ENCODE measurements at places on chromosomes 1 and 21.
A peak's percentile ranks its signal among the peaks of the same experiment; 100 is the strongest.

DNA sequence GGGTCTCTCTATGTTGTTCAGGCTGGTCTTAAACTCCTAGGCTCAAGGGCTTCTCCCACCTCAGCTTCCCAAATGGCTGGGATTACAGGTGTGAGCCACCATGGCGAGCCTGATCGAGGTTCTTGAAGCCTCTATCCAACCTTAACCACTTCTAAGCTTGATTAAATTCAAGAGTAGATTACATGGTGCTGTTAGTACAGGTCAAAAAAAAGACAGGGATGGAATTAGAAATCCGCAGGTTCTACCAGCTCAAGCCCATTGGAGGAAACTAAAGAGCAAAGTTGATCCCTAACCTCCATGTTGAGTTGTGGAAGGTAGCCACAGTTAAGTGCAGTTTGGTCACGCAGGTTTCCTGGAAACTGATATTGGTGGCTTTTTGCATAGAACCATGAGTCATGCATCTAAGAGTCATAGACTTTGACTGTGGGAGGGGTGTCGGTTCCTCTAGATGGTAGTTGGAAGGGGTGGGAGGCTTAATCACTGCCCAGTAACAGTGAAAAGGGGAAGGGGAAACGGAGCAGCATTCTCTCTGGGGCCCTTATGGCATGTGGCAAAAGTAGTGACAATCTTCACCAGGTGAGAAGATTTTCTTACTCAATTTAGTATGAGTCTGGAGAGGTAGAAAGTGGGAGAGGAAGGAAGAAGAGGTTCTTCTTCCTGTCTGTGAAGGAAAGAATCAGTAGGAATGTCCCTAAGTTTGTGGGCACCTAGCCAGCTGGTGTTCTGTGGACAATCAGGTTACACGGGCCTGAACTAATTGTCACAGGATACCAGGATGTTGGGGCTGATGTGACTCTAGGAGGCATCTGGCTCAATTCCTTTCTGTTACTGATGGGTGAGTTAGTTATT lies 7.0 kb downstream of the CD53 start:
- peak; percentile 50 for DNase-seq

DNA sequence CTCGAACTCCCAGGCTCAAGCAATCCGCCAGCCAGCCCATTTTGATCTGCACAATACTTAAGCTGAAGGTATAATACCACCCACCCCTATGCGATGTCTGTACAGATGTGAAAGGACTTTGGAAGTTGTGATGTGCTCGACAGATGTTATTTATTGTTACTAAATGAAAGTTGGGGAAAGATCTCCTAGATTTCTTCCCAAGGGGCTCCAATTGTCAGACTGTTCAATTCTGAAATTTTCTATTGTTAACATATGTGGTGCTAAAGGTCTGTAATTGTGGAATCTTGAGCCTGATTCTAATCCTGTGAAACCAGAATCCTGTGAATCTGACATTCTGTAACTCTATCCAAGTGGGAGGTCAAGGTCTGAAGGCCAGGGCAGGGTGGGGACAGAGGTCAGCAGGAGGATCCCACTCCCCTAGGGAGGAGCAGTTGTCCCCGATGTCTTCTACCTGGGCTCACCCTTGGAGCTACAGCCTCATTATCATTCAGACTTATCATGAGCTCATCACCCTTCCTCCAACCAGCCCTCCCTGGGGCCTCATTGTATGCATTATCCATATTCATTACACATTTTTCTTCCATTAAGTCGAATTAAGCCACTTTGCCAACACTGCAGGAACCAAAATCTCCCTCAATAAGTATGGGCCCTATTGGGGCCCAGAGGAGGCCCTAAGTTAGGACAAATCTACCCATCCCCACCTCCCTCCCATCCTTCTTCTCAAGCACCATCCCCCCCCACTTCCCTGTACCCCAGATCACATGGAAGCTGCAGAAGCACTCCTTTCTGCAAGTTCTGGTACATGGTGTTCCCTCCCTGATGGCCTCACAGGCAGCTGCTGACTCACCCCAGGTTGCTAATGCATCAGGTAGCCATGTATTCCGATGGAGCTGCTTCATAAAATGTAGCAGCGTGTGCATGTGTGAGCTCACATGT lies 32.3 kb downstream of the SHISAL2A start:
- no peak for DNase-seq

DNA sequence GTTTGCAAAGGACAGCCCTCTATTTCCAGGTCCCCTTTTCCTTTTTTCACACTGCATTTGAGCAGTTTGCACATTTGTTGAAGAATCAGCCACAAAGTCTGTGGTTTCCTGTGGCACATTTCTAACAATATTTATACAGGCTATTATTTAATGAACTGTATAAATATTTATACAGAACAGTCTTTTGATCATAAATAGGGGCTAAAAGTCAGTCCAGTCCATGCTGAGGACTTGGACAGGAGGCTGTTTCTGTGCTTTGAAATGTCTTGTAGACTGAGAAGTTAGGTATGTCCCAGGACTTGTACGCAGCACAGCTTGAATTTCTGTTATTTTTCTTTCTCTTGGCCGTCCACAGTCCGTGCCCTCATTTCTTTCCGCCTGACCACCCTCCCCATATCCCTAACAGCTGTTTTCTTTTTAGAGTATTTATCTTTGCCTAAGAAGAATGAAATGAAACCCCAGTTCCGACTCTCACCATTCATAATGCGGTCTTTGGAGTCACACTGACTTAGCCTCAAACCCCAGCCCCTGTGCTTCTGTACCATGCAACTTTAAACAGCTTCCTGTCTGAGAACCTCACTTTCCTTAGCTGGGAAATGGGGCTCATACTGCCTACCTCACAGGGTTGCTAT lies 19.7 kb downstream of the FGGY start:
- no peak for DNase-seq

GRCh38 chr1:64466033-64466432 lies 3.9 kb upstream of the CACHD1 start:
- no peak for DNase-seq

- DNase-seq, result no peak
These were observed 22.7 kb upstream of the LRIF1 start for GRCh38 chr1:110986407-110986891.

DNA sequence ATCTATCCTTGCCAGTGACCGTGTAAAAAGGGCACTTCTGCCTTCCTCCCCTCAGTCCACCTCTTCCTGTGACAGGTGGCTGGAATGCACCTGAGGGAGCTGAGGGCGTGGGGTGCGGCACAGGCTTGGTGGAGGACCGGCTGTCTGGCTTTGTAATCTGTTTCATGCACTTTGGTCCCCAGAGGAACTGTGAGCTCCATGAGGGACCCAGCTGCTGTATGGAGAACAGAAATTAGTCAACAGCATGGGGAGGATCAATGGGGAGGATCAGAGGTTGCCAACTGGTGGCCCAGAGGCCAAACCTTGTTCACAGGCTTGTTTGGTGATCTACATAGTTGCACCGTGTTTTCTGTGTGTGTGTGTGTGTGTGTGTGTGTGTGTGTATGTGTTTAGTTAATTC lies 19.0 kb upstream of the LUZP1 start:
- DNase-seq, result no peak

DNA sequence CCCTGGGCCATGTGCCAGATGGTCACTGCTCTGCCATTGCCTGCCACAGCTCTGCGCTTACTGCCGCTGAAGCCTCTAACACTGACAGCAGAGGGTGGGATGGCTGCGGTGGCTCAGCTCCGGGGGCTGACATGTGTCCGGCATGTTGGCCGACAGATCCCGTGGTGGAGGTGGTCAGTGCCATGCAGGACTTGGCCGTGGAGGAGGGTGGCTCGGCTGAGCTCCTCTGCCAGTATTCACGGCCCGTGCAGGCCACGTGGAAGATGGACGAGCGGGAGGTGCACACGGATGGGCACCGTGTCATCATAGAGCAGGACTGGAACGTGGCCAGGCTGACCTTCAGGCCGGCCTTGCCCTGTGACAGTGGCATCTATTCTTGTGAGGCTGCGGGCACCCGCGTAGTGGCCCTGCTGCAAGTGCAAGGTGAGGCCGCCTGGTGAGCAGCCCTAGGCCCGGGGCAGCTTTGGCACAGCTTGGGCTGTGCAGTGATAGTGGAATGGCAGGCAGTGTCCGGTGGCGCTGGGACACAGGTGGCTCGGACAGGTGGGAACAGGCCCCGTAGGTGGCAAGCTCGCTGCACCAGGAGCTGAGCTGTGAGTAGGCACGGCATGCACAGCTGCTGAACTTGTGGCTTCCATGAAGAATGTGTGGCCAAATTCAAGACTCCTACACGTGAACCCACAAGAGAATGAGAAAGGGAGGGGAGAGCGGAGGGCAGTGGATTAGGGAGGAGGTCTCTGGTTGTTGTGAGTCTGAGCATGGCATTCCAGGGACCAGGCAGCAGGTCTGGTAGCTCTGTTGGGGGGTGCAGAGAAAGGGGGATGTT lies 91.8 kb downstream of the TRIM11 start:
- DNase-seq, result no peak

DNA sequence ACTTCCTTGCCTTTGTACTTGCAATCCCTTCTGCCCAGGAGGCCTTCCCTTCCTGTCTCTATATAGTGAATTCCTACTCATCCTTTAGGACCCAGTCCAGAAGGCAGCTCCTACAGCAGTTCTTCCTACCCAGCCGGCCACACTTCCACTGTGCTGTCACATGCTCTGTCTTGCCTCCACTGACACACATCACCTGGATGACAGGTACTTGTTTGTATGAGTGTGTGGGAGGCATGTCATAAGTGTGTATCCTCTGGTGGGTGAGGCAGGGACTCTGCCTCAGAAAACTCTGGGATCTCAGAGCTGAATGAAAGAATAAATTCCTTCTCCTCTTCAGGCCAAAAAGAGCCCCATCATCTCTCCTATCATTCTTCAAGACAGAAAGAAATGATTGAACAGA lies 5.1 kb upstream of the OSCP1 start:
- no peak for DNase-seq

DNA sequence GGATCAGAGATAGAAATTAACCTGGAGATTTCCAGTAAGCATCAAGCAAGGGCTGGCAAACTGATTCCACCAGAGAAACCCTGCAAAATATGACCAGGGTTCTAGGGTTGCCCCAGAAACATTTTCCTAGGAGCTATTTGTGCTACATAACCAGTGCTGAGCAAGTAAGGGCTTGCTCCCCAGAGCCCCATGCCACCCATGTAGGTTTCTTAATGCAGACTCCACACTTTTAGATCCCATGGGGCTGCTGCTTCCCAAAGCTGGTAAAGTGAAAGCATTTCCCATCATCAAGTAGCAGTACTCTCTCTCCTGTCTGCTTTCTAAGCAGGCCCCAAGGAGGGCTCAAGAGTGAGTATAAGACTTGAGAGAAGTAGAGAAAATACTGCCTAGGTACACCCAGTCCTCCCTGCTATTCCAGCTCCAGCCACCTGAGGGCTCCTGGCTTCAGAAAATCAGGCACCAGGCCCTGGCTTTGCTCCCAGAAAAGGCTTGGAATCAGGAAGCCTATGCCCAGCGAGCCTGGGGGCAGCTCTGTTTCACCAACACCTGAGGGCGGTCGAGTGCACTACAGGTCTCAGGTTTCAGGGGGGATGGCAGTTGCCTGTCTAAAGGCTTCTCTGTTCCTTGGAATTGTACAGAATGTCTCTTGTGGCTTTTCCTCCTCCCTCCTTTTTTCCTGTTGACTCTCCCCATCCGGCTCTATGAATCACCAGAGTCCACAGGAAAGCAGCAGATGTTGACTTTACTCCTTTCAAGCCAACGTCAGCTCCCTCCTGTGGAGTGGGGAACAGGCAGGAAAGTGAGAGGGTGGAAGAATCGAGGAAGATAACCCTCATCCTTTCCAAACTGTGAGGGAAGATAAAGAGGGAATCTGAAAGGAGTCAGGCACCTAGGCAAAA lies 6.2 kb upstream of the ANKRD35 start:
- peak; percentile 50 for DNase-seq

- no peak for DNase-seq
These were observed 46.6 kb downstream of the KIAA0040 start for GRCh38 chr1:175145899-175146528.

GRCh38 chr1:65541161-65541560 lies 120.7 kb downstream of the LEPR start:
- no peak for DNase-seq

GRCh38 chr1:201783572-201783971 lies 45.4 kb upstream of the IPO9 start:
- DNase-seq, result no peak

DNA sequence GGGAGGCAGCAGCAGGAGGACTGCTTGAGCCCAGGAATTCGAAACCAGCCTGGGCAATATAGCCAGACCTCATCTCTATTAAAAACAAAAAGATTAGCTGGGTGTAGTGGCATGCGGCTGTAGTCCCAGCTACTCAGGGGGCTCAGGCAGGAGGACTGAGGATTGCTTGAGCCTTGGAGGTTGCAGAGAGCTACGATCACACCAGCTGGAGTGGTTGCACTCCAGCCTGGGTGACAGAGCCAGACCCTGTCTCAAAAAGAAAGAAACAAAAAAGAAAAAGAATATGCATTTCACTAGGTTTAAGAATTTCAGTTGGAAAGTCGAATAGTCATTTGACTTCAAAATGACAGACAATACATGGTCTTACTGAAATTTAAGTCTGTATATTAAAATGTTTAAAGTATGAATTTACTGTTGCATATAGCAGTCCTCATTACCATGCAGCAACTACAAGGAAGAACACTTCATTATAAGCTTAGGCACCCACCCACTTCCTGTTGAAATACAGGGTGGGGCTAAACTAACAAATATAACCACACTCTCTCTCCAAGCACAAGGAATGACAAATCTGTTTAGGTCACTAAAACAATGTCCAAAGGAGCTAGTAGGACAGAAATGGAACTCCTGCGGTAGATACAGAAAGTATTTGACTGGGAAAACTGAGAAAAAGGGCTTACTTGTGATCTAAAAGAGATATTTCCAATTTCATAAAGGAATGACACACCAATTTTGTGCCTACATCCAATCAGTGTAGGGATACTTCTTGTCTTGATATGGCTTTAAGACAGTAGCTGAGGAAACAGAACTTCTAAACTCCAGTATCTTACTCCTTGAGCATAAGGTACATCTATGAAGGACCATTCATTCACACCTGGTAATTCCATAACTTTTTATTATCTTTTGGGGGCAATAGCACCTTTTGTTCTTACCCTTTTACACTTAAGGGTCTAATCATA lies 44.1 kb downstream of the GPR3 start:
- peak; percentile 43 for DNase-seq

DNA sequence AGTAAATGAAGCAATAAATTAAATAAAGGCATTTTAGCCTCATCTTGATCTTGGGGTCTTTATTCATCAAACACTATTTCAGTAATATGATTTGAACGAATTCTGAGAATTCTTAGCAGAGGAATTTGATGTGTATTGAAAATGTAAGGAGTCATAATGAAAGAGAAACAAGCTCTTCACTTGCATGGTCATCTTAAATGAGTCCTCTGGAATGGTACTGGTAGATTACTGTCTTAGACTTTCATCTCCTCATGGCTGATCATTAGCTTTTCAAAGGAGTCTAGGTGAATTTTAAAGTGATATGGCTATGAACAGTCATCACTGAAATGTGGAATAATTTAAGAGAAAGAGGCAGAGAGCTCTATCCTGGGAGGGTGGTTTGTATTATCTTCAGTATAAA lies 30.0 kb downstream of the PRRC2C start:
- no peak for DNase-seq

DNA sequence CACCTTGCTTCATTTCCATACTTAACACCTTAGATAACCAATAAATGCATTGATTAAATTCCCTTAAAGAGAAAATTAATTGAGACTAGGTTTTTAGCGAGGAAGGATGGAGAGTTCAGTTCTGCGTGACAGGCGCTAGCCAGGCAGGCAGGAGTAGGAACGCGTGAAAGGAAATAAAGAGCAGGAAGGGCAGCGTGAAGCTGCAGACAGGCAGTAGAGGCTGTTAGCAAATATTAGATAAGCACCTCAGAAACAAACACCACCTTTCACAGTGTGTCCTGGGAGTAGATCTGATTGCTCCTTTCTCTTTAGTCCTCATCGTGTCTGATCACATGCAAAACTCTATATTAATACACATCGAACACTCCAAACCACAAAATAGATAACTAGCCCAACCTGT lies 282.7 kb upstream of the ADGRL2 start:
- no peak for DNase-seq

GRCh38 chr21:39003982-39004633 lies 179.1 kb downstream of the PSMG1 start:
- DNase-seq, result no peak

All from CD4-positive, alpha-beta memory T cell (primary cell).